ENCODE measurements at places on chromosomes 5 and 9. TPM values are rescaled to one million over a fixed set of nuclear protein-coding genes. Genes with fewer than 3 reads are reported as not detected.

GRCh38 chr9:23309800-23310199, 516.2 kb downstream of the ELAVL2 start:
- no peaks in the 10 kb centered on the region for H3K4me1 ChIP-seq
- H3K27ac ChIP-seq = no peak overlapping the region
- DNase-seq = no peak
- no peaks in the 10 kb centered on the region for H3K36me3 ChIP-seq

DNA sequence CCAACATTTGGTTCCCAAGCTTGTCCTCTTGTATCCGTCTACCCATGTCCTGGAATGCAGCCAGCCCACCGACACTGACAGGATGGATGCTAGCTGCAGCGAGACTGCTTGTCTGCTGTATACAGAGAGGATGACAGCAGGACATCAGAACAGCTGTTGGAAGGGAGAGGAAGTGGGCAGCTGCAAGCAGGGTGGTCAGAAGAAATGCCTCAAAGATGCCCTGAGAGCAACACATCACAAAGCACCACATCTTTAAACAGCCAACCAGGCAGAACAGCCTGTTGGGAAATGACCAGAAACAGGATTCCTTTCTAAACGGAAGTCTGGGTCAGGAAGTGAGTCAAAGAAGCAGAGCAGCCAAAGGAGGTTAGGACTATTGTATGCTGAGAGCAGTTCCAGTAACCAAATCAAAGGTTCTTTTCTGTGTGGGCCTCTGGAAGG, 219.1 kb downstream of the NDUFS4 start:
- no peaks in the 10 kb centered on the region for H3K27me3 ChIP-seq
- H3K4me3 ChIP-seq = no peak overlapping the region
- no peaks in the 10 kb centered on the region for H3K36me3 ChIP-seq
- no peaks in the 10 kb centered on the region for H3K4me1 ChIP-seq
- DNase-seq = no peak

TAS2R1 gene
- not detected for total RNA-seq

CREBRF gene
- 31.4 TPM for total RNA-seq

DNA sequence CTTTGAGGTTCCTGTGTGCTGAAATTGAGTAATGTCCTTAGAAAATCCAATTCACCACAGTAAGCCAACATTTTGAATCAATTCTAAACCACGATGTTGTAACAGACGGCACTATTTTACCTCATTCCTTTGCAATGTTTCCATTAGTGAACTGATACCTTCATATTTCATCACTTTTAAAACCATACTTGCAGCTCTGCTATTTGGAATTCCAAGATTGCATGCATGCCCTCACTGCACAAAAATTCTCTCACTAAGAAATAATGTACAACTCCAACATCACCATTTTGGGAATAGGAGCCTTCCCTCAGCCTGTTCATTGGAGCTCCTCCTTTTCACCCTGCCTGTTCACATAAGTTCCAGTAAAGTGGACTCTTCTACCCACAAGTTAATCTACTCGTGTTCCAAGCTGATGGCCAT, 74.8 kb upstream of the TGFBR1 start:
- H3K4me3 ChIP-seq = no peak overlapping the region
- H3K27me3 ChIP-seq = no peaks in the 10 kb centered on the region
- no peak for DNase-seq
- no peaks in the 10 kb centered on the region for H3K36me3 ChIP-seq

- H3K4me3 ChIP-seq = no peak overlapping the region
- H3K27me3 ChIP-seq = peaks cover 13% of the 10 kb centered on the region
- no peak overlapping the region for H3K27ac ChIP-seq
- DNase-seq = no peak
- H3K4me1 ChIP-seq = no peaks in the 10 kb centered on the region
Measured at GRCh38 chr9:129676975-129677374, 11.5 kb downstream of the PRRX2 start.

OR1J2 gene
- total RNA-seq = not detected

DNA sequence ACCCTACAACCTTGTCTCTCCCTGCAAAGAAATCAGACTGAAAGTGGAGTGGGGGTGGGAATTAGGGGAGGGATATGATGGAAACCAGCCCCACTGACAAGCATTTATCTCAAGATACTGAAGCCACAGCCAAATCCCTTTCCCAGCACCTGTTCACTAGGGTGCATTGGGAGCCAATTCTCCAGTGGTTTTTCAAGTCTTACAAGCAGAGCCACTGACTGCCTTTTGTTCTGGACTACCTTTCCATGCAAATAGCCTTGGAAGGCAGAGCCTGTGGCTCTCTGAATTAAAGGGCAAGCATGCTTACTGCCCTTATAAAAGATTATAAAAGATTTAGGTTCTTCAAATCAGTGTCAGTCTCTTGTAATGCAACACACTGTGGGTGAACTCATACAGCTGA, 8.8 kb upstream of the GGTA1 start:
- H3K36me3 ChIP-seq = peaks cover 1% of the 10 kb centered on the region
- H3K4me1 ChIP-seq = peaks cover 9% of the 10 kb centered on the region
- DNase-seq = no peak
- H3K27me3 ChIP-seq = peaks cover 21% of the 10 kb centered on the region

INSL6 gene
- not detected for total RNA-seq

- H3K4me3 ChIP-seq = no peak overlapping the region
- H3K36me3 ChIP-seq = no peaks in the 10 kb centered on the region
- no peaks in the 10 kb centered on the region for H3K27me3 ChIP-seq
- no peak overlapping the region for H3K27ac ChIP-seq
- no peak for DNase-seq
Measured at GRCh38 chr9:92402826-92403745, 1.3 kb downstream of the OGN start.

GRCh38 chr9:133100506-133101355, 20.3 kb downstream of the RALGDS start:
- H3K4me1 ChIP-seq = no peaks in the 10 kb centered on the region
- DNase-seq = no peak
- H3K36me3 ChIP-seq = peaks cover 74% of the 10 kb centered on the region

DNA sequence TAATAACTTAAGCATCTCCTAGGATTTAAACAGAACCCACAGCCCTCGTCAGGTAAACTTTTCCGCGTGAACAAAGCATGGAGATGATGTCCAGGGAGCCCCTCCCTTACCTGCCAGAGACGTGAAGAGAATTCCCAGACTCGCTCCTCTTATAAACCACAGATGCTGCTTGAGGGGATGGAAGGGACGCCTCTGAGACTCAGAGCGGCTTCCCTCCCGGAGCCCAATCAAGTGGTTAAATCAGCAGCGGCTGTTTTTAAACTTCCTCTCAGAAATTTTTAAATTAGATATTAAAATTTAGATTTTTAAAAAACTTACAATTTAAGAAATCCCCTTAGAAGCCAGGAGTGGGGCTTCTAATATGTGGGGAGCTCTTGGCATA, 71.8 kb downstream of the RAPGEF1 start:
- H3K4me1 ChIP-seq = peaks cover 99% of the 10 kb centered on the region
- H3K36me3 ChIP-seq = peaks cover 44% of the 10 kb centered on the region
- no peaks in the 10 kb centered on the region for H3K27me3 ChIP-seq
- no peak for DNase-seq
